Tongue (tissue), 3 donors: ENCODE measurements at places on chromosomes 11 and 22.

- DNase-seq = no peak
These were observed 81.1 kb upstream of the WNT7B start for GRCh38 chr22:46058091-46058420.

GRCh38 chr11:129530154-129530895 lies 154.7 kb downstream of the BARX2 start:
- no peak for DNase-seq

DNA sequence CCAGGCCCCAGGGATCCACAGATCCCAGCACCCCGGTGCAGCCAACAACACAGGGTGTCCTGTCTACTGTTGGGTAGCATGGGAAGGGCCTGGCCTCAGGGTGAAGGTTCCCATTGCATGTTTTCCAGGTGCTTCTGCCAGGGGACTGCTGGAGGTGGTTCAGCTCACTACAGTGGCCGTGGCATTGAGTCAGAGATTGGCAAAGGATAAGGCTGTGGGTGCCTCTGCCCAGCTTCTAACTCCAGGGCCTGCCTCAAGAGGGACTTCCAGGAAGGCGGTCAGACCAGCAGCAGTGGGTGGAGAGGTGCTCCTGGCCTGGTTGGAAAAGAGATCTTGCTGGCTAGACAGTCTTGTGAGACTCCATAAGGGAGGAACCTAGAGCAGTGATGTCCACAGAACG lies 20.9 kb downstream of the CSNK1E start:
- no peak for DNase-seq

DNA sequence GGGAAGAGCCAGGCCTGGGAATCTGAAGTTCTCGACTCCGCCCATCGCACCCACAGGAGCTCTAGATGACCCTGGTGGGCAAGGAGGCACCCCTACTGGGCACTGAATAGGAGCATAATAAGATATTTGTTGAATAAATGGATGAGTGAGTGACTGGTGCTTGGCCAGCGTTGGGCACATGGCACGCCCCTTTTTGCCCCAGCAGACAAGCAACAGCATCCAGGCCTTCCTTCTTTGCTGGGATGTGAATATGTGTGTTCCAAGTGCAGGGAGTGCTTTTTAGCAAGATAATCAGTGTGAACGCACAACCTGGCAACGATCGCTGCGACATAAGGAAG lies 443 bp upstream of the CELF1 start:
- DNase-seq = no peak

- no peak for DNase-seq
These were observed 21.1 kb downstream of the FXYD6 start for GRCh38 chr11:117855186-117855845.

DNA sequence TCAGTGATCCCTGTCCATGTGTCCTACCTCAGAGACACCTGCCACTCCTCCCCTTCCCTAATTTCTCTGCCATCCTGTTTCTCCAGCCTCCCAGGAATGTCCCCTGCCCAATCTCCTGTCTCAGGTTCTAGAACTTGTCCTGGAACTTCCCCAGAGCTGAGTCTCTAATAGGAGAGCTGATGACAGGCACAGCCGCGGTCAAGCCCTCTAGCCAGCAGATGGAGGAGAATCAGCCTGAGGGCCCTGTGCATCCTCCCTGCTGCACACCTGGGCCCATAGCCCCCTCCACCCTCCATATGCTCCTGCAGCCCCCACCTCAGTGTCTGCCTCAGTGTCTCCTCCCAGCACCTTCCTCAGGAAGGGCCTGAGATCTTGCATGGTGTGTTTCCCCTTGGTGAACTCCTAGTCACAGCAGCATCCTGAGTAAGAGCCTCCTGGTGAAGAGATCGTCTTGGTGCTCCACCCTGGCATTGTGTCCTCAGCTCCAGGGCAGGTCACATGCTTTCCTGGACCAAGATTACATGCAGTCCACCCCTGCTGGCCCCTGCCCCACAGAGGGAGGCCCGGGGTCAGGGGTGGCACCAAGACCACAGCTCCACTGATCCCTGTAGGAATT lies 43.9 kb upstream of the VPREB1 start:
- no peak for DNase-seq

GRCh38 chr22:41898645-41899044 lies 16.2 kb downstream of the SHISA8 start:
- peak; percentile 76 for DNase-seq

DNA sequence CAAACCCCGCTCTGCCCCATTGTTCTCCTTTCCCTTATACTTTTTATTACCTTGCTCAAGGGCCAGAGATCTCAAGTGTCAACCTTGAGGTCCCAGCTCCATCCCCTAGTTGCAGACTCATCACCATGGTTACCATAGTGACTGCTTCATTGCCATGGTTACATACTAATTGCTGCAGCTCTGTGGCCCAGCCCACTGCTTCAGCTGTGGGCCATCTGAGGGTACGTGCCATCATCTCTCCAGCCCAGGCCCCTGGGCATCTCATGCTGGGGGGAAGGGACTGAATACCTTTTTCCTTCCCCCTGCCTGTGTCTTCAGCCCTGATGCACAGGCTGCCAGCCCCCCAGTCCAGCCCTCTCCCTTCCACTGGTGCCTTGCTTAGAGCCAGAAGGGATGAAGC lies 22.2 kb downstream of the TREH start:
- DNase-seq = no peak

DNA sequence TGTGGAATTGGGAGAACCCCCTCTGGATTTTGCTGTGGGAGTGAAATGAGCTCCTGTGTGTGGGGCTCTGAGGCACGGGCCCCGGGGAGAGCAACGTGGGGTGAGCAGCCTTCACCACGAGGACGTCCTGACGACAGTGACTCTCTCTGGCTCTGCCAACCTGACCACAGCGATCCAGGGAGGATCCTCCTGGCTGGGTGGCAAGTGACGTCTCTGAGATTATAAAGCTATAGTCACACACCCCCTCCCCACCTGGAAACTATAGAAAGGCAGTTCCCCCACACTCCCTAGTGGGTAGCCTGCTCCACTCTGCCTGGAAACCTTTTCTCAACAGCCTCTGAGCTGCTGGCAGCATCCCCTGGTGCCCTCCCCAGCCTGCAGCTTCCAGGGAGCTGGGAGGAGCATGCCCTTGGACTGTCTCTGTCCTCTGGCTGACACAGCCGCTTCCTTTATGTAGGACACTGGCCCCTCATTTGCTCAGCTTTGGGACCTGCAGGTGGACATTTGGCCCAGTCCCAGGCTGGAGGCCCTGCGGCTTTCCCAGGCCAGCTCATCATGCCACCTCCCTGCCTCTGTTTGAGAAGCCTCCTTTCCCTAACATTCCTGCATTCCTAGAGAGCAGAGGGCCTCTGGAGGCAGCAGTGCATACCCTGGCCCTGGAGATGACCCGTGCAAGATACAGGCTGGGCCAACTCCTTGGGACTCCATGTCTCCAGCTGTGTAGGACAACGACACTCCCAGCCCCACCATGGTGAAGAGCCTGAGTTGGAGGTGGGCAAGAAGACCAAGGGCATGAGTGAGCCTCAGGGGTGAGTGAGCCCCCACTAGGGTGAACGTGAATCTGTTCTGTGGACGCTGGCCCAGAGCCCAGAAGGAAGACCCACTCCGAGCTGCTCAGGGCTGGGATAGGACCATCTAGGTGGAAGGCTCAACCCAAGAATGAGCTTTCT lies 314.0 kb downstream of the NTM start:
- no peak for DNase-seq

DNA sequence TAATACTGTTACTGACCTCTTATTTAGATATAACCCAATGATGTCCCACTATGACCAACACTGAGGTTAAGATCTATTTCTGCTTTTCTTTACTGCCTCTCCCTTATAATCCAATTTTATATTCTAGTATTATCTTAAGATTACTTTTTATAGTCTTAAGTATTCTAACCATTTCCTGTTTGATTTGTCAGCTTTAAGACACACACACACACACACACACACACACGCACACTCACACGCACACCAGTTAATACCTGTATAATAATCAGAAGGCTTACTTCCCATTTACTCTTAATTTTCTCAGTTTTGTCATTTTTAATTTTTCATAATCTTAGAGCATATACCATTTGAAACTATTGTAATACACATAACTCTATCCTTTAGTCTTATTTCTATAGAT lies 226.0 kb upstream of the C11orf87 start:
- DNase-seq = no peak

- no peak for DNase-seq
These were observed 9.7 kb upstream of the EFCAB6 start for GRCh38 chr22:43821606-43822425.

GRCh38 chr11:72832301-72833082 lies 18.3 kb downstream of the ATG16L2 start:
- no peak for DNase-seq

DNA sequence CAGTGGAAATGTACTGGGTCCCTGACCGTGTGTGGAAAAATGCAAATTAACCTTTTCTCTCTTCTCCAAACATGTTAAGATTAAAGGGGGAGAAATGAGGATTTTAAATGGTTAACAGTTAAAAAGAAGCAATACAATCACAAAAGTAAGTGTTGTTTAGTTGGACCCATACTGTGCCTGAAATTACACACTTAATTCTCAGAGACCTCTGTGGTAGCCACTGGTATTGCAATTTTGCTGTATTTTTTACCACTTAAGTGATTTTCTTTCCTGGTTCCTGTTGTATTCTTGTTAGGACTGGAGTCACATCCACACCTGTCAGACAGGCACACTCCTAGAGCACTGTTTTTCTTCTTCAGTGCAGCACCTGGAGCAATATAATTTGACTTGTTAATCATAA lies 179.6 kb upstream of the PDGFD start:
- no peak for DNase-seq
